ENCODE measurements at places on chromosomes 5 and 9.

- DNase-seq, result no peak
These were observed 11.7 kb upstream of the INPP5E start for GRCh38 chr9:136451221-136451877.

GRCh38 chr5:38371596-38371995 lies 113.2 kb downstream of the EGFLAM start:
- DNase-seq, result no peak

GRCh38 chr9:19895006-19895405 lies 106.2 kb upstream of the SLC24A2 start:
- DNase-seq, result peak; percentile 25

DNA sequence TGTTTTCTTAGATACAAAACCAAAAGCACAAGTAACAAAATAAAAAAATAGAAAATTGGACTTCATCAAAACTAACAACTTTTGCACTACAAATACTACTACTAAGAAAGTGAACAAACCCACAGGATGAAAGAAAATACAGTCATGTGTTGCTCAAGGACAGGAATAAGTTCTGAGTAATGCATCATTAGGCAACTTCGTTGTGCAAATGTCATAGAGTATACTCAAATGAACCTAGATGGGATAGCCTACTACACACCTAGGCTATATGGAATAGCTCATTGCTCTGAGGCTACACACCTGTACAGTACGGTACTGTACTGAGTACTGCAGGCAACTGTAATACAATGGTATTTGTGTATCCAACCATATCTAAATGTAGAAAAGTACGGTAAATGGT lies 88.3 kb downstream of the RAPGEF1 start:
- no peak for DNase-seq

- DNase-seq, result no peak
These were observed 96.0 kb downstream of the ACTL7B start for GRCh38 chr9:108759835-108760234.
